Naive B cell (primary cell): ENCODE measurements at places on chromosomes 5 and 9. TPM values are rescaled to one million over a fixed set of nuclear protein-coding genes. Genes with fewer than 3 reads are reported as not detected.

Gene C8G
- not detected for polyA plus RNA-seq

Gene CSF1R
- polyA plus RNA-seq = 1.5 TPM

Gene CDHR2
- not detected for polyA plus RNA-seq

Gene EQTN
- not detected for polyA plus RNA-seq

Gene THBS4
- not detected for polyA plus RNA-seq

Gene MPDZ
- polyA plus RNA-seq = not detected

Gene PCDHGC5
- polyA plus RNA-seq = not detected

Gene SPINK4
- not detected for polyA plus RNA-seq

Gene MAMDC4
- not detected for polyA plus RNA-seq

Gene ANXA2R
- 22.2 TPM for polyA plus RNA-seq

Gene HRCT1
- polyA plus RNA-seq = not detected

Gene PCDHGA4
- not detected for polyA plus RNA-seq

Gene DMRT3
- polyA plus RNA-seq = not detected

Gene PANK3
- 6.8 TPM for polyA plus RNA-seq

Gene ZNF366
- not detected for polyA plus RNA-seq

Gene HTR4
- polyA plus RNA-seq = not detected

Gene RABGAP1
- polyA plus RNA-seq = 37.6 TPM

Gene AQP3
- polyA plus RNA-seq = 1.9 TPM

DNA sequence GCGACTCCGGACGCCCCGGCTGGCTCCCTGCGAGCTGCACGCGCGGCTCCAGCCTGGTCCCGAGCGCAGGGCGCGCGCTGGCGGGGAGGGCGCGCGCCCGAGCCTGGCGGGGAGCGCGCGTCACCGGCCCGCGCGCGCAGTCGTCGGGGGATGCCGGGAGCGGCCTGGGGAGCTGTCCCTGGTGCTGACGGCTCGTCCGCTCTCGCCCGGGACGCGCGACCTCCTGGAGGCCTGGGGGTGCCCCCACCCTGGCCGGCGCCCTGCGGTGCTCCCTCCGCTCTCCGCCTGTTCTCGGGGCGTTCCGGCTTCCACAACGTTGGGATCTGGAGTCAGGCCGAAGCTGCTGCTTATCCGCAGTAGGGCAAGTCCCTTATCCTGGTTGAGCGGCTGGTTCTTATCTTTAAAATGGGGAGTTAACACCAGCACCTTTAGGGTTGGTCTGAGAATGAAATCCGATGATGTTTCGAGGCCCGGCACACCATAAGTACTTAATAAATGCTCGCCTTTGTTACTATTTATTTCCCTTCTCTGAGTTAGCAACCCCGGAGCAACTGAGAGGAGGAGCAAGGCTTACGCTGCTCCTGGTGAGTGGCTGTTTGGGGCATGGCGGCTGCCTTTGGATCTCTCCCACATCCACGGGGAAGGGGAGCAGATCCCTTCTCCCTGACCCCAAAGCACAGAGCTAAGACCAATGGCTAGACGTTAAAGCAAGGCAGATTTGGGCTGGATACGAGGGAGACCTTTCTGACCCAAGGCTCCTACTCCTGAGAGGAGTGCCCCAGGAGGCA is at the start of gene FAM163B:
Gene FAM163B, minus strand, starts transcription at position 79 of the 788 bp plus-strand sequence. CDS start 29,166 bp downstream, outside the sequence.
- no peak for DNase-seq

DNA sequence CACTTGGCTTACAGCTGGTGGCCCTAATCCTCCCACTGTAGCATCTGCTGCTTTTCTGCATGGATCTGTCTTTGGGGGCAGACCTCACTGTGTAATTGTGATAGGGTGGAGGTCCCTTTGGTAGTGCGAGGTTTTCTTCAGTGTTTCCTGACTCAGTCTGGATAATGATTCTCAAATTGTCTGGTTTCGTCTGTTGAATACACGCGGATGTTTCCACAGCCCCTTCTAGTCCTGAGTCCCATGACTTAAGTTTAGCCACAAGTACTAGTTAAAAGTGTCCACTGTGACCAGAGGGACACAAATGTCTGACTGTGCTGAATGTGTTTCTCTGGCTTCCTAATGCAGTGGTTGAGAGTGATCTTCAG is 70.5 kb downstream of the LMNB1 start:
- DNase-seq = no peak

GRCh38 chr9:124784509-124784908 is 7.6 kb downstream of the OLFML2A start:
- DNase-seq = no peak

DNA sequence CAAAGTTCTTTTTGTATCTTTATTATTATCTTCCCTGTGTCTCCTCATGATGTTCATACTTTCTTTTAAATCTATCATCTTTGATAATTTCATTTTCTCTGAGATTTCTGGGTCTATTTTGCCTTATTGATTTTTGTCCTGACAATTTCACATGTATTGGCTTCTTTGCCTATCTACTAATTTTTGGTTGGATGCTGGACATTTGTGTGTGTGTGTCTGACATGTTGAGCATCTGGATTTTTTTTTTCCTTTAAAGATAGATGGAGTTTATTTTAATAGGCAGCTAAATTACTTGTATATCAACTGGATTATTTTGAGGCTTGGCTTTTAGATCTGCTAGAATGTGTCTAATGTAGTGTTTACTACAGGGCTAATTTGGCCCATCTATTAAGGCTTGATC is 178.0 kb upstream of the MOCS2 start:
- no peak for DNase-seq

DNA sequence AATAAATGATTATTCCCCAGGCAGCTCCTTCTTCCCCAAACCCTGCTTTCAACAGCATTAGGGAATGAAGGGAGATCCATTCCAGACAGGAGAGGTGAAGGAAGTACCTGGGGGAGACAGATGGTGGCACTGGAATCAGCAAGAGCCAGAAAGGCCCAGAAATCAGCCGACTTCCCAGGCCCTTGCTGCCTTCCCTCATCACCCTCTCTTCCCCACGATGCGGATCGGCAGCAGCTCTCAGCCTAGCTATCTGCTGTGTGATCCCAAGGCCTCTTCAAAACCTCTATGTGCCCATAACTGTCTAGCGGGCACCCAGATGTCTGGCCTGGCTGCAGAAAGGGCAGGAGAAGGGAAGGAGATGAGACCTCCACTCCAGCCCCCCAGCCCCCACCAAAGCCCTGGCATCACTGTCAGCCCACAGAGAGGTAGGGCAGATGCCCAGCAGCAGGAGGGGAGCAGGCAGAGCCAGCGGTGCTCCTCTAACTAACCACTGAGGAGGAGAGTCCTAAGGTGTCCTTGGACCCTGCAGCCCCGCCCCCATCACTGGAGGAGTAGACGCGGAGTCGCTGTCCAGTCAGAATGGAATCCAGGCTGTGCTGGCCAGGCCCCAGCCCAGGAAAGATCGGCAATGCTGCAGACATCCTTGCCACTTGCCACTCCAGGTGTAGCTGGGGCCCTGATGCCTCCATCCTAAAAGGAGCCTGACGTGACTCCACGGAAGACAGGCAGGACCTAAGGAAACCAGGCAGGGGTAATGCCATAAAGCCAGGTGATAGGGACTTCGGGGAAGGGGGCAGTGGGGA is 12.7 kb downstream of the CNTFR start:
- no peak for DNase-seq

- DNase-seq = peak; percentile 44
Observed at GRCh38 chr5:159133041-159133741, 33.5 kb upstream of the EBF1 start.

DNA sequence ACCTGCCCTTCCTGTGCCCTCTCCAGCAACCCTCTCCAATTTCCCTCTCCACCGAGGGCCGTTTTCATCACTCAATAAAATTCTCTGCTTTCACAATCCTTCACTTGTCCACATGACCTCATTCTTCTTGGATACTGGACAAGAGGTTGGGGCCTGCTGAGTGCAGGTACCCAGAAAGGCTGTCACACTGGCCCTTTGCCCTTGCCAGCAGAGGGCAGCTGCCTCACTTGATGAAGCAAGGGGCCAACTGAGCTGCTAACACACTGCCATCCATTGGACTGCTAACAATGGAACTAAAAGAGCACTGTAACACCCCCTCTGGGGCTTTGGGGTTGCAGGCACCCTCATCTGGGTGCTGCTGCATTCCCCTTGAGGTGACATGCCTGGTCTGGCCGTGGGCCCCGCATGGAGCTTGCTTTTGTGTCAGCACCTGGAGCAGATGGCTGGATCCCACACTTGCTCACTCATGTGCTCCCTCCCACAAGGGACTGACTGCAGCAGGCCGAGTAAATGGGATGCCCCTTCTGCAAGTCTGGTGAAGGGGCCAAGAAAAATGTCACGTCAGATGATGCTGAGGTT is 308.1 kb upstream of the ADCY2 start:
- DNase-seq = no peak

- DNase-seq = no peak
Observed at GRCh38 chr5:947626-948471, 55.2 kb downstream of the TRIP13 start.

DNA sequence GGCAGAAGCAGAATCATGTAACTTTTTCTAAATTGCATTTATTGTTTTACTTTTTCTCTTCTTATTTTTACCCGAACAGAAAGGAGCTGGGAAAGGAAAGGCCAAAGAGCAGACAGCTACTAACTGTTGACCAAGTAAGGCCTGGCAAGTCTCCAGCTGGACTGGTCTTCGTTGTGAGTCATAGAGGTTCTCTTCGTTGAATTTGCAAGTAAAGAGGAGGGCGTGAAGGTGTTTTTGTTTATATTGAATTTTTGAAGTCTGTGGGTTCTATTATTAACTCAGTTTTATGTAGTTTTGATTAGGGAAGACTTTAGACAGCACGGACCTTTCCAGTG is 416.5 kb upstream of the CCNH start:
- no peak for DNase-seq

DNA sequence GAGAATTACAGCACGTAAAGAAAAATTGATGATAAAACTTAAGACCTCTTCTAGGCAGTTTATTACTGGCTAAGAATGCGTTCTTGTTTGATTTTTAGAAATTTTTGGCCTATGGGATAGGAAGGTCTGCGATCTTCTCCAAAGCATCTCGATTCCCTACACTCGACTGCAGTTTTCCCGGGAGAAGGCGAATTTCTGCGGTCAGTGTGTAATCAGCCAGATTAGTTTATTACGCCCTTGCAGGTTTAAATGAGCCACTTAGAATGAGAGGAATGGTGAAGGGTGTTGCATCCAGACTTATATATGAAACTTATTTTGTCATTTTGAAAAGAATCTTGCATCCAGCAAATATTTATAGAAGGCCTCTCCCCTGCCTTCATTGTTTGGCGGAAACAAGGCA is 1.2 kb downstream of the MTAP start:
- no peak for DNase-seq

- DNase-seq = no peak
Observed at GRCh38 chr9:5719100-5719926, 90.4 kb downstream of the RIC1 start.

GRCh38 chr5:76271836-76272235 is 131.2 kb upstream of the IQGAP2 start:
- DNase-seq = no peak

DNA sequence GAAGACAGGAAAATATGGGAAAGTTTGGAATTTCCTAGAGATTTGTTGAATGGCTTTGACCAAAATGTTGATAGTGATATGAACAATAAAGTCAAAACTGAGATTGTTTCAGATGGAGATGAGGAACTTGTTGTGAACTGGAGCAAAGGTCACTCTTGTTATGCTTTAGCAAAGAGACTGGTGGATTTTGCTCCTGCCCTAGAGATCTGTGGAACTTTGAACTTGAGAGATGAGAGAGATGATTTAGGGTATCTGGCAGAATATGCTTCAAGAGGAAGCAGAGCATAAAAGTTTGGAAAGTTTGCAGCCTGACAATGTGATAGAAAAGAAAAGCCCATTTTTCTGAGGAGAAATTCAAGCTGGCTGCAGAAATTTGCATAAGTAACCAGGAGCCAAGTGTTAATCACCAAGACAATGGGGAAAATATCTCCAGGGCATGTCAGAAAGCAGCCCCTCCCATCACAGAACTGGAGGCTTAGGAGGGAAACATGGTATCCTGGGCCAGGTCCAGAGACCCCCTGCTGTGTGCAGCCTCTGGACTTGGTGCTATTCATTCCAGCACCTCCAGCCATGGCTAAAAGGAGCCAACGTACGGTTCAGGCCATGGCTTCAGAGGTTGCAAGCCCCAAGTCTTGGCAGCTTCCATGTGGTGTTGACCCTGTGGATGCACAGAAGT is 114.3 kb upstream of the STARD4 start:
- DNase-seq = no peak

- DNase-seq = no peak
Observed at GRCh38 chr9:137666955-137667670, 48.3 kb downstream of the EHMT1 start.

DNA sequence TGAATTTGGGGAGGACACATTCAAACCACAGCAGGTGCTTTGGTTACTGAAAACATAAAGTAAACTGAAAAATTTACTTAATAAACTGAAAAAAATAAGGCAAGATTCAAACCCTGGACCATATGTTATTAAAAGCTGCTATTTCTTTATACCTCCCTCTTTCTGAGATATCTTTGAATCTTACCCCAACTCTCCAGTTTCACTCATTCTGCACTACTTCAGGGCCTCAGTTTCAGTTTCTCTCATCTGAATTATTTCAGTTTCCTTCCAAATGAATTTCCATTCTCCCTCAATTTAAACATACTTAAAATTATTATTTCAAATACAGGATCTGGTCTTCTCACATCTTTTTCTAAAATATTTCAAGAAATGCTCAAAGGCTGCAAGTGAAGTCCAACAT is 4.9 kb upstream of the OXCT1 start:
- DNase-seq = no peak

GRCh38 chr5:9173281-9174048 is 372.4 kb downstream of the SEMA5A start:
- no peak for DNase-seq

GRCh38 chr5:6759983-6760382 is 46.8 kb downstream of the TENT4A start:
- no peak for DNase-seq

GRCh38 chr5:26690511-26690910 is 347.9 kb downstream of the CDH9 start:
- DNase-seq = no peak

- DNase-seq = no peak
Observed at GRCh38 chr9:121138561-121138960, 63.1 kb downstream of the RAB14 start.

DNA sequence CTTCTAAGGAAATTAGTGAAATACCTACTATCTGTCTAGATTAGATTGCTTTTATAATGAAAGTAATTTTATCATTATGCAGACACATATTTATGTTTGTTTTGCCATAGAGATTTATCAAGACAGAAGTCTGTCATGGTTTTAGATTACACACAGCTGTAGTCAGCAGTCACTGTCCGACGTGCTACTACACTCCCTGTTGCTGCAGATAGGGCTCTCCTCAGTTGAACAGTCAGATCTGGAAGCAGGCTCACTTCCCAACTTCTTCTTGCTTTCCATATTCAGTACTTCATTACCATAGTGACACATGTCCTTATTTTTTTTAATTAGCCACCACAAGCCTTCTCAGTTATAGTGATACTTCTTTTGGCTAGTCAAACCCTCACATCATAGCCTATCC is 329.9 kb upstream of the ITGA1 start:
- no peak for DNase-seq

GRCh38 chr9:38138276-38138675 is 69.2 kb upstream of the SHB start:
- no peak for DNase-seq

DNA sequence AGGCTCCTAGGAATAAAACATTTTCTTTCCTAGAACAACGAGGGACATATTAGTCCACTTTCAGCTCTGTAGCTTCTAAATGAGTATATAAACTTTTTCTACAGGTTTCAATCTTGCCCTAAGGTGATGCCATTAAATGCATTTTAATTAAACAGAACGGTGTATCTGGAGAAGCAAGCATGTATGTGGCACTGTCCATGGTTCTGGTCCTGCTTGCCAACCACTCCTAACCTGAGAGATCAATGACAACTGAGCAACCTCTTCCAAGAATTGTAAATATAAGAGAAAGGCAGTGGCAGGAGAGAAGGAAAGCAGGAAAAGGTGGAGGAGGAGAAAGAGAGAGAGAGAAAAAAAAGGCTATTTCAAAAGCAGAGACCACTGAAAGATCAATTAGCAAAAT is 95.6 kb upstream of the SPOCK1 start:
- DNase-seq = no peak
